ENCODE measurements at places on chromosomes 13 and 19.

DNA sequence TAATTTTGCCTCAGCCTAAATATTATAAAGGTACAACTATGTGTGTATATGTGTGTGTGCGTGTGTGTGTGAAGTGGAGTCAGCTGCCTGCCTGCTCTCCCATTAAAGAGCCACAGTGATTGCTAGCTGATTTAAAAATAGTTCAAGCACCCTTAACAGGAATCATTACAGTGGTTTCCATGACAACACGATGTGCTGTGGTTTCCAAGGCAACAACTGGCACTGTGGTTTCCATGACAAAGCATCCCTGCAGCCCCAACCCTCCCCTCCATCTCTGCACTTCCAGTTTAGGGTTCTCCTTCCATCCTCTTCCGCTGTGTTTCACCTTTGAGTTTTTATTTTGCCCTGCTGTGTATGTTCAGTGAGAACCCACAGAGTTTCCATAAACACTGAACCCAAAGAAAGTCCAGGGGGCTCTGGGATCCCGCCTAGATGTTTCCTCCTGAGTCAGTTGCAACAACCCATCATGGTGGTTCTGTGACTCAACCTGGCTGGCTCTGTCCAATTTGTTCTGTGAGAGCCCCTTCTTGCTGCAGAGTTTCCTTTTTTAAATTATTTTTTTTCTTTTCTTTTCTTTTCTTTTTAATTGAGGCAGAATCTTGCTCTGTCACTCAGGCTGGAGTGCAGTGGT lies 7.1 kb upstream of the PNMA8A start:
- no peak for DNase-seq

- no peak for DNase-seq
Observed at GRCh38 chr19:33668968-33669367, 47.2 kb downstream of the CHST8 start.

GRCh38 chr19:43643326-43643725 lies 3.7 kb upstream of the CADM4 start:
- DNase-seq, result no peak

DNA sequence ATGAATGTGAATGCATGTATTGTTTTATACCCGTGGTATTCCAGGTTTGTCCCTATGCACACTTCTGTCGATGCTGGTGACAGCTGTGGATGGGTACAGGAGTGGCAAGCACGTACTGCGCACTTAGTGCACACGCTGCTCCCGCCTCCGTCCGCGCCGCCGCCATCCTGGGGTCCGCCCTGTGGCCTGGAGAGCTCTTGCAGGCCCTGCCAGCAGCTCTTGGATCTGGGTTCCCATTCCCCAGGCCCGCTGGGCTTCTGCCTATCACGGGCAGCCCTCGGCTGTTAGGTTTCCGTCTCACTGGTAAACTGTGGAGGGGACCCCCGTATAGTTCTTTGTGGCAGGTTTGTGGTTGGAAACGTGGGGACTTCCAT lies 4.0 kb downstream of the GNA11 start:
- peak; percentile 57 for DNase-seq

DNA sequence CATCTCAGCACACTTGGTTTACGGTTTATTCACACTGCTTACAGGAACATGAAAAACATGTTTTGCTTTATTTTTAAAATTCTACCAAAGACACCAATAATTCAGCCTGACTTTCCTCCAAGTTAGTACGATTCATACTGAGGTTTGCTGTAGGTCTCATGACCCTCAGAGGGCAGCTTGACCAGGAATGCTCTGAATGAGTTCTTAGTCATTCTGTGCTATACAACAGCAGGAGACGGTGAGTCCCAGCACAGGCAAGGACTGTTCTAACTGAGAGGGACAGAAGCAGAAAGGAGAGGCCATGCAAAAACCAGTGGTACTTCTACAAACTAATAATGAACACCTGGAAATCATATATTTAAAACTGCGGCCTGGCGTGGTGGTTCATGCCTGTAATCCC lies 6.4 kb downstream of the GRTP1 start:
- DNase-seq, result no peak
